ENCODE measurements at places on chromosomes 16 and 17.

DNA sequence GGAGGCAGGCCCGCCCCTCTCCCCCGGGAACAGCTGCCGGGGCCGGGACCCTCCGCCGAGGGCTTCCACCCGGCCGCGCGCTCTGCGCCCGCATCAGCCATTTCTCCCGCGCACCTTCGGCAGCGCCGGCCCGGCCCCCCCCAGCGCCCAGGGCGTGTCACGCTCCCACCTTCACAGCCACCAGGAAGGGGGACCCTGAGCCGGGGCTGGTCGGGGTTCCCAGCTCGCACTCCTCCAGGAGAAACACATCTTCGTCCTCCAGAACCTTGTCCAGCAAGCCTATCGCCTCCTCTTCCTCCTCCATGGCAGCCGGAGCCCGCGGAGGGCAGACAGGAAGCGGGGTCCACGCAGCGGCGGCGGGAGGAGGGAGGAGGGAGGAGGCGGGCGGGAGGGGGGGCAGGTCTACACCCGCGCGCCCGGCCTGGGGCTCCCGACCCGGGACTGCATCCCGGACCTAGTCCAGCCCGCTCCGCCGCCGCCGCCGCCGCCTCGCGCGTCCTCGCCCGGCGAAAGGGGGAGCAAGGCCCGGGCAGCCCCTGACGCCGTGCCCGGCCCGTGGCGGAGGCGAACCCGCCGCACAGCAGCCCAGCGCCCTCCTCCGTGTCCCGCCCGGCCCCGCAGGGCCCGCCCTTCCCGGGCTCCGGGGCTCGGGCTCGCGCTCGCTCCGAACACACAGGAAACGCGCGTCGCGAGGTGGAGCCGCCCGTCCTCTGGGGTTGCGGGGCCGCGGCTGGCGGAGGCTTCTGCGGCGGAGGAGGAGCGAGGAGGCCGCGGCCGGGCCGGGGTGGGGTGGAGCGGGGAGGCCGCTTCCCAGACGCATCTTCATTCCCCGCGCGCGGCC lies 70.8 kb downstream of the ABR start:
- DNase-seq: peak; percentile 66

DNA sequence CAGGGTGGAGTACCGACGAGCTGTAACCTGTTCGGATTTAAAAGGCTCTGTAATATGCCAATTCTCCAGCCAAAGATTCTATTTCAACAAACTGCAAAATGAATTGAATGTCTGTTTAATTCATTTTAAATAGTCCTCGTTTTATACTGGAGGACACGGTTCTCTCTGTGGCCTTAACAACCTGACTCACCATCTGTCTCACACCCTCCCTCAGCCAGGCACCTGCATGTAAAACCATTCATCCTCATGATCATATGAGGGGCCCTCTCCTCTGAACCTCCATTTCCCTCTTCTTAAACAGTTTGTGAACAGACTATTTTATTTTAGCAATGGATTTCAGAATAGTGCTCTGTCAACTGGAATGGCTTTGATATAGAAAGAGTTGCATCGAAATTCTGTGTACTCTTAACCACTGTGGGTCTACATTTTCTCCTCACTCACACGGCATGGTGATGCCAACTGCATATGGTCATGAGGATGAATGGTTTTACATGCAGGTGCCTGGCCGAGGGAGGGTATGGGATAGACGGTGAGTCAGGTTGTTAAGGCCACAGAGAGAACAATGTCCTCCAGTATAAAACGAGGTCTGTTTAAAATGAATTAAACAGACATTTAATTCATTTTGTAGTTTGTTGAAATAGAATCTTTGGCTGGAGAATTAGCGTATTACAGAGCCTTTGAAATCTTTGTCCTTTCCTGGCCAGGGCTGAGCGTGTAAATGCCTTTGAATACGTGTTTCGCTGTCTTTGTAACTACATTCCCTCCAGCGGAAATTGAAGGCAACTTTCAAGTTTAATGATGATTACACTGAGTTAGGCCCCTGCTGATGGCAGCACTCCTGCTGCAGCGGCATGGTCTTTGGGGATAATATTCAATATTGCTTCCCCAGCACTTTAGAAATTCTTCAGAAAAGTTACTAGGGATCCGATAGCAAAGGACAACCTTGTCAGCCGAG lies 329.6 kb downstream of the SNX29 start:
- no peak for DNase-seq

DNA sequence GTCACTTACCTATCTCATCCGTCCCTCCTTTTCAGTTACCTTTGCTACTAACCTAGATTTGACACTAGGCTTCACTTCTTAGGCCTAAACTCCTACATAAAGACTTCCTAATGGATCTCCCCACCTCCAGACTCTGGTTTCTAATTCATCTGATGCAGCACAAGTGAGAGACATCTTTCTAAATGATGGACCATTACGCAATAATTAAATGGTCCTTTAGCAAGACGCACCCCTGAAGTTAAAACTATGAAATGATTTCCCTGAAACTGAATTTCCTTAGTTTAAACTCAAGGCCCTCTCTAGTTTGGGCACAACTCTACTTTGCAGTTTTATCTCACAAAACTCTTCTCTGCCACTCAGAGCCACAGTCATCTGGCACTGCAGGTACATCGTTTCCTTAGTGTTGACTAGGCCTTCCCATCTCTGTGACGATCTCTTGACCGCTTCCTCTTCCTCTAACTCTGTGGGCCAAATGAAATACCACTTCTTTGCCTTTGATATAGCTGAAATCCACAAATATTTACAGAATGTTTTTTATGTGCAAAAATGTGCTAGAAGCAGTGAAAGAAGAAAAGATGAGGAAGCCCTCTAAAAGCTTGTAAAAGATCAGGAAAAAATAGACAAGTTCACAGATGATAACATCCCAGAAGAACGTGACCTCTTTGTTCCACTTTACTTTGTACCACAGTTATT lies 3.3 kb downstream of the SYNRG start:
- no peak for DNase-seq

- DNase-seq: no peak
These were observed 213.2 kb downstream of the IRX3 start for GRCh38 chr16:54073356-54073755.

- no peak for DNase-seq
These were observed 23.7 kb downstream of the PIPOX start for GRCh38 chr17:29066606-29067005.

GRCh38 chr17:49572226-49572625 lies 3.4 kb upstream of the NXPH3 start:
- DNase-seq: no peak

GRCh38 chr16:23013484-23013883 lies 135.8 kb downstream of the USP31 start:
- no peak for DNase-seq

All from GM12892 (cell line).